ENCODE measurements at places on chromosomes 1 and 21.

DNA sequence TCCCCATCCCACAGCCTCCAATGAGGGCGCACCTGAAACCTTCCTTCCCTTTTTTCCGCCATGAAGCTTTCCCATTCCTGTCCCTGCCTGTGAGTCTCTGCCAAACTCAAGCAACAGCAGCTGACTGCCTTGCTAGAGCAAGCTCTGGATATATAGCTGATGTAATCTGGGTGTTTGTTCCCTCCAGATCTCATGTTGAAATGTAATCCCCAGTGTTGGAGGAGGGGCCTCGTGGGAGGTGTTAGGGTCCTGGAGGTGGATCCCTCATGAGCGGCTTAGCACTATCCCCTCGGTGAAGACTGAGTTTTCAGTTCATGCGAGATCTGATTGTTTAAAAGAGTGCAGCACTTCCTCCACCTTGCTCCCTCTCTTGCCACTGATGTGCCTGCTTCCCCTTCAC is 204.4 kb upstream of the MAP1LC3C start:
- no peak for DNase-seq

DNA sequence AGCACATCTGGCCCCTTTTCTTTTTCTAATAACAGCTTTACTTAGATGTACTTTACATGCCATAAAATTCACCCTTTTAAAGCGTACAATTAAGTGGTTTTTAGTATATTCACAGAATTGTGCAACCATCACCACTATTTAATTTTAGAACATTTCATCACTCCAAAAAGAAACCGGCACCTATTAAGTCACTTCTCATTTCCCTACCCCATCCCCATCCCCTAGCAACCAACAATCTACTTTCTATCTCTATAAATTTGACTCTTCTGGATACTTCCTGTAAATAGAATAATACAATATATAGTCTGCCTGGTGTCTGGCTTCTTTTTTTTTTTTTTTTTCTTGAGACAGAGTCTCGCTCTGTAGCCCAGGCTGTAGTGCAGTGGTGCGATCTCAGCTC is 59.5 kb upstream of the ENAH start:
- no peak for DNase-seq

DNA sequence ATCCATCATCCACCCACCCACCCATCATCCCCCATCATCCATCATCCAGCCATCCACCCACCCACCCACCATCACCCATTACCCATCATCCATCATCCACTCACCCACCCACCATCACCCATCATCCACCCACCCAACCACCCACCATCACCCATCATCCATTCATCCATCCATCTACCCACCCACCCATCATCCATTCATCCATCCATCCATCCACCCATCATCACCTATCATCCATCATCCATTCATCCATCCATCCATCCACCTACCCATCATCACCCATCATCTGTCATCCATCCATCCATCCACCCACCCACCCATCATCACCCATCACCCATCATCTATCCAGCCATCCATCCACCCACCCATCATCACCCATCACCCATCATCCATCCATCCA is 81.5 kb downstream of the ADARB1 start:
- DNase-seq: no peak

DNA sequence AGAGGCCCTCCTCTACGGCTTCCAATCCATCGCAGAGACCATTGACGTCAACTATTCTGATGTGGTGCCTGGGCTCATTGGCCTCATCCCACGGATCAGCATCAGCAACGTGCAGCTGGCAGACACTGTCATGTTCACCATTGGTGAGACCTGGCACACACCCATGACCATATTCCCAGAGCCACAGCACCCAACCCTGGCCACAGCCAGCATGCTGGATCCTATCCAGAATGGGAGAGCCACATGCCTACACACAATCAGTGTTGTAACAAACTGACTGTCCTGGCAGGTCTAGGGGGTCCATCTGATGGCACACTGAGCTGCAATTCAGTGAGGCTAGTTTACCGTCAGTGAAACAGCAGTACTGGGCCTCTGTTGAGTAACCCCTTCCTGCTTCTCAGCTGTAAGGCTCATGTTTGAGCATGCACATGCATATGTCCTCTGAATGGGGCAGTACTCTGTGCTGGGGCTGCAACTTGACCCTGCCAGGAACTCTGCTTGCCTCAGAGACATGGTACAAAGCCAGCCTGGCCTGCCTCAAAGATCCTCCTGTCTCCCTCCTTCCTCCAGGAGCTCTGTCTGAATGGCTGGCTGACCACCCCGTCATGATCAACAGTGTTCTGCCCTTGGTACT is 10.8 kb downstream of the IPO13 start:
- no peak for DNase-seq

DNA sequence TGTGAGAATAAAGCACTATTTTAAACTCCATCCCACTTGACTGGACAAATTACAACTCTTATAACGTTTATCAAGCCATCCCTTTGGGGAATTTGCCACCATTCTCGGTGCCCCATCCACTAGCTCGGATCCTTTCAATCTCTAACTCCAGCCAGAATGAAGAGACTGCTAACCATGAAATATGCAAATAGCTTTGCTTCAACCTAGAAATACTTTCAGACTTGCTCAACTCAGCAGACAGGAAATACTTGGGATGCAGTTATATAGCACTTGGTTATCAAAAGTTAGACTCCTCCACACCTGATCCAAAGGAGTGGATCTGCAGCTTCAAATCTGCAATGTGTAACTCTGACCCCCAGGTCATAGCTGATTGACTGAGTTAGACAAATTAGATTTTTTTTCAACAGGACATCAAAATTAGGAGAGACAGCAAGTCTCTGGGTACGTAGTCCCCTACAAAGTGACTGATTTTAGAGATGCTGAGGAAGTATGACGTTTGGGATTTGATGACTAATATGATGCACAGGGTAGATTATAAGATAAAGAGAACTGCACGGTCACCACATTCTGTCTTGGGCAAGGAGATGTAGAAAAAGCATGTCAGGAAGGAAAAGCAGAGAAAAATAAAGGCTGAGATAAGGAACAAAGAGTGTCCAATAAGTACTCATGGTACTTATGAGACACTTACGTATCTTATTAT is 496.0 kb downstream of the AGBL4 start:
- no peak for DNase-seq

GRCh38 chr21:26815197-26815596 is 30.0 kb downstream of the ADAMTS1 start:
- no peak for DNase-seq
